SK-N-MC (cell line): ENCODE measurements at places on chromosomes 1 and 21.

- no peak for DNase-seq
Measured at GRCh38 chr1:68112835-68113243, 62.4 kb upstream of the DIRAS3 start.

GRCh38 chr21:28953247-28953646, 39.4 kb downstream of the LTN1 start:
- no peak for DNase-seq

GRCh38 chr1:95340061-95340460, 106.1 kb downstream of the RWDD3 start:
- DNase-seq: no peak

DNA sequence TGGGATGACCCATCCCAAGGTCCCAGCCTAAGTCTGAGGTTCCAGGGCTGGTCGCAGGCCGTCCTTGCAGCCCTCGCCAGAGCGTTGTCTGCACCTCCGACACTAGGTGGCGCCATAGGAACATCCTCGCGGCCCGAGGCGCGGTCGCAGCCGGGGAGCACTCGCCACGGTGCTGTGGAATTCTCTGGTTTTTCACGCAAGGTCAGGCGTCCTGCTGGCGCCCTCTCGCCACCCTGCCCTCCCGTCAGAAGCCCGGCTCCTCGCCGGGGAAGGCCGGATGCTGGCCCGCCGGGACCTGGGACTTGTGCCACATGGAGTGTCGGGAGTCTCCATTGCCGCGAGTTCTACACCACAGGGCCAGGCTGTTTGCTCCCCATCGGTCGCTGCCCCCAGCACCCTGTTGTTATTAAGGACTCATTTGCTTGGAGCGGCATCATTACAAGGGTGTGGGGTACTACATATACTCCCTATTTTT, 196.8 kb upstream of the LMO4 start:
- DNase-seq: no peak

GRCh38 chr1:229004066-229004833, 266.7 kb upstream of the RAB4A start:
- no peak for DNase-seq

DNA sequence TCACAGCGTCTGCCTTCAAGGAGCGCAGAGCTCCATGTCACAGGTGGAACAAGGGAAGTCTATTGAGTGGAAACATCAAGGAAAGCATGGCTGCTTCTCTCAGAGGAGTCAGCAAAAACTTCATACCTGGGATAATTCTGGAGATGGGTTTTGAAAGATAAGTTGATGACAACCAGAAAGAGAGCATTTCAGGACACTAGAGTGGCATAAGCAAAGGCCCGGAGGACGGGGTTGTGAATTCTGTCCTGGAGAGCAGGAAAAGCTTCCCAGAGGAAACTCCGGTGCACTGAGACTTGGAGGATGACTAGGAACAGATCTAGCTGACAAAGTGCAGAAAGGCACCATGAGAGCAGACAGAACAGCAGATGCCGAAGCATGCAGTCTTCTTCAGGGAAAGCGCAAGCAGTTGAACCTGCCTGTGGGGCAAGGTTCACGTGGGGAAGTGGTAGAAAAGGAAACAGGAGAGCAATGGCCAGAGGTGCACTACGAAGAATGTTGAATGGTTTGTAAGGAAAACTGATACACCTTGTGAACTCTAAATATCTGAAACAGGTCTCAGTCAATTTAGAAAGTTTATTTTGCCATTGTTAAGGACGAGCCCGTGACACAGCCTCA, 222.9 kb downstream of the PLPP3 start:
- no peak for DNase-seq
